Cortex of kidney (tissue), 1 donor: ENCODE measurements at places on chromosomes 11 and 22.

DNA sequence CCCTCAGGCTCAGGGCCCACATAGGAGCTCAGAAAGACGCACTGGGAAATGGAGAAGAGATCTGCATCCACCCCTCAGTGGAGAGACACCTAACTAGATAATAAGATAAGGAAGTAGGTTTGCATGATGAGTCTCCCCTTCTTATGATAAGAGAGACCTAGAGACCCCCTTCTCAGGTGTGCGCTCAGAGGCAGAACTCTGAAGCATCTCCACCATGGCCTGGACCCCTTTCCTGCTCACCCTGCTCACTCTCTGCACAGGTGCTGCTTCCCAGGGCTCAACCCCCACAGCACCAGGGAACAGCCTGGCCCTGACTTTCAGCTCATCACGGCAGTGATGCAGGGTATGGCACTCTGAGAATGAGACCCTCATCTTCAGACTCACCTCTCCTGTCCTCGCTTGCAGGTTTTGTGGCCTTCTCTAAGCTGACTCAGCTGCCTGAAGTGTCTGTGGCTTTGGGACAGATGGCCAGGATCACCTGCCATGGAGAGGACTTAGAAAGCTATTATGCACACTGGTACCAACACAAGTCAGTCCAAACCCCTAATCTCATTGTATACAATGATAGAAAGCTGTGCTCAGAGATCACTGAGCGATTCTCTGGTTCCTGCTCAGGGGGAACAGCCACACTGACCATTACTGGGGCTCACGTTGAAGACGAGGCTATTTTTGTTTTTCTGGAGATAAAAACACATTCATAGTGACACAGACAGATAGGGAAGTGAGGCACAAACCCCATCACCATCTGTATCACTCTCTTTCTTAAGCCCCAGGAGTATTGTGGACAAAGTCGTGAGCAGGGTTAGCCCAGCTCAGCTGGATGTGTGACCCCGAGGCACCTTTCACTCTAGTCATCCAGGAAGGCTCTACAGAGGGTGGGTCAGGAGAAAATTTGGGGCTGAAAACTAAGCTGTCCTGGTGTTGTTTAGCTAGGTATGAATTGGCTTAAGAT lies 29.7 kb upstream of the IGLL5 start:
- no peak for DNase-seq

GRCh38 chr11:44004452-44005062 lies 43.2 kb upstream of the ACCSL start:
- no peak for DNase-seq

- DNase-seq, result no peak
These were observed 18.7 kb downstream of the SLC6A5 start for GRCh38 chr11:20618083-20618482.

DNA sequence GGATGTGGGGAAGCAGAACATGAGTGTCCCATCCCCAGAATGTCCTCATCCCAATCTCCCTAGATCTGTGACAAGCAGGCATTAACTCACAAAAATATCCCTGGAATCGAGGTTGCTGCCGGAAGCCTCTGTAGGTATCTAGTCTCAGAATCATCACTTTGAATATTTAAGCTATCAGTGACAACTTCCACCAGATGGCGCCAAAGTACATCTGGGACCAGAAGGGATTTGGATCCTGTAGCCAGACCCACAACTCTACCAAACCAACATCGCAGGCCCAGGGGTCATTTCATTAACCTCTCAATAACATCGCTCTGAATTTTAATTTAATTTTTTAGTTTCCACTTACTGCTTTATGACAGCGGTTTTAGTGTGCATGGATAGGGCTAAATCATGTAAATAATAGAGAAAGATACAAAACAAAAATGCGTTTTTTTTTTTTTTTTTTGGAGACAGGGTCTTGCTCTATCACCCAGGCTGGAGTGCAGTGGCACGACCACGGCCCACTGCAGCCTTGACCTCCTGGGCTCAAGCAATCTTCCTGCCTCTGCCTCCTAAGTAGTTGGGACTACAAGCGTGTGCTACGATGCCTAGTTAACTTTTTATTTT lies 1.1 kb upstream of the EXT2 start:
- no peak for DNase-seq

DNA sequence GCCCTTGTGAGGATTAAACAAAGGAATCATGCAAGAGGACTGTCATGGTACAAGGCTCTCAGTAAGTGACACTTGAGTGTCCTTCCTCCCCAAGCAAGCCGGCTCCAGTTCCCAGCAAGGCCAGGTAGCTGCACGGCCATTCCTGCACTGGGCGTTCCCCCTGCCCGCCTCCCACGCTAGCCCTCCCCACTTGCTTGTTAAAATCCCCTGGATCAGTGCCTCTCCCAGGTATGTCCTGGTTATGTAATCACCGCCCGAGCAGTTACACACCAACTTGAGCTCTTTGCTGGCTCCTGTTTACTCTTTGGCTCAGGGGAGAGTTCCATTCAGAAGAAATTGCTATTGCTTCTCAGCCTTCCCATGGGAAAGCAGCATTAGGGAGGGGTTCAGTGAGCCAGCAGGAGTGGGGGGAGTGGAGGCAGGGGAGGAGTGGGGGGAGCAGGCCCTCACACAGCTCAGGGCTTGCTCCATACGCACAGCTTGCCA lies 19.4 kb upstream of the MYEOV start:
- DNase-seq, result no peak

- DNase-seq, result no peak
These were observed 58.8 kb upstream of the SLC36A4 start for GRCh38 chr11:93256623-93257022.

- no peak for DNase-seq
These were observed 41.9 kb upstream of the WNT7B start for GRCh38 chr22:46018859-46019258.

GRCh38 chr11:122897606-122898210 lies 15.1 kb downstream of the JHY start:
- DNase-seq, result no peak

GRCh38 chr11:46840116-46840515 lies 6.0 kb downstream of the CKAP5 start:
- DNase-seq, result no peak

GRCh38 chr11:114251815-114252337 lies 44.3 kb upstream of the NNMT start:
- DNase-seq, result no peak

DNA sequence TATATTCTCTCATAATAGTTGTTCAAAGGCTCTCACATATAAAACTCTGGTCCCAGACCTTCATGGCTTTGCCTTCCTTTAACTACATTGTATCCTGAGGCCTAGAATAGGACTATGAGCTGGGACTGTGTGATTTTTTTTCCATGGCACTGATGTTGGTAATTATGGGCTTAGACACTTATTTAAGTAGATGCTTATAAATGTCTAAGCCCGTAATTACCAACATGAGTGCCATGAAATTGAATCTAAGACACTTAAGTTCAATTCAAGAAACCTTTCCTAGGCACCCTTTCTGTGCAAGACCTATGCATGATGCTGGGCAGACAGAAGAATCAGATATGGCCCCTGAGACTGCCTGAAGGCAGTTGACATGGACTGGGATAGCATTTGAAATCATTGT lies 63.0 kb downstream of the P4HA3 start:
- DNase-seq, result no peak

DNA sequence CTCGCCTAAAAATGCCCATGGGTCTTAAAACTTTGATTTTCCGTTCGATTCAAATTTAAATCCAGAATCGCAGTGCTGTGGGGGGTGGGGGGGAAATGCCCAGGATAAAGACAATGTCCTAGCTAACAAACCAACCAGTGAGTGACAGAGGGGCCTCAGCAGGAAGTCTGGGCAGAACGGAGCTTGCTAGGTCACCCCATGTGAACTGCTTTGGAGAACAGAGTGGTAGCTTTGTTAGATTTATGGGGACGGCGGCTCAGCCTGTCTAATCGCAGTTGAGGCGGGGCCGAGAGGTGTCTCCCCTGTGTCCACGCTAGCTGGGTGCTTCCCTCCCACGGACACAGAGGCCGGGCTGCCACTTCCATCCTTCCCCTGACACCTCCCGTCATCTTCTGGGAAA lies 243.9 kb downstream of the CTTN start:
- no peak for DNase-seq

GRCh38 chr11:75639762-75640181 lies 29.1 kb downstream of the MAP6 start:
- DNase-seq, result no peak

GRCh38 chr11:34235591-34236071 lies 122.2 kb downstream of the ABTB2 start:
- no peak for DNase-seq

DNA sequence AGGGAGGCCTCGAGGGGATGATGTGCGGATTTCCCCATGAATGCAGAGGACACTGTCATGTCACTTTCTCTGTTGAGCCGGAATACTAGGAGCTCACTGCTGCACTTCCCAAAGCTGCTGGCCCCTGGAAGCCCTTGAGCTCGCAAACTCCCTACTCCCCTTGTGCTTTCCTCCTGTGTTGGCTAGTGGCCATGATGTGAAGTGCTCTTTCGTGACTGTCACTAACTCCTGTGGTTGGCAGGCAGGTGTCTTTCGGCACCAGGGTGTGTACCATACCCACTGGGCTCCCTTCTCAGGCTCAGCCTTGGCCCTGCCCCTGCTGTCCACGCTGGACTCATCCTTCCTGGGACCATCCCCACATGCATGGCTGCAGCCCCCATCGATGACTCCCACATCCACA lies 86.2 kb downstream of the BTBD10 start:
- no peak for DNase-seq

GRCh38 chr22:32979606-32980005 lies 78.6 kb downstream of the SYN3 start:
- no peak for DNase-seq
